ENCODE measurements at places on chromosomes 7 and 10.

GRCh38 chr7:91892821-91893340, 12.4 kb upstream of the MTERF1 start:
- no peak for DNase-seq

DNA sequence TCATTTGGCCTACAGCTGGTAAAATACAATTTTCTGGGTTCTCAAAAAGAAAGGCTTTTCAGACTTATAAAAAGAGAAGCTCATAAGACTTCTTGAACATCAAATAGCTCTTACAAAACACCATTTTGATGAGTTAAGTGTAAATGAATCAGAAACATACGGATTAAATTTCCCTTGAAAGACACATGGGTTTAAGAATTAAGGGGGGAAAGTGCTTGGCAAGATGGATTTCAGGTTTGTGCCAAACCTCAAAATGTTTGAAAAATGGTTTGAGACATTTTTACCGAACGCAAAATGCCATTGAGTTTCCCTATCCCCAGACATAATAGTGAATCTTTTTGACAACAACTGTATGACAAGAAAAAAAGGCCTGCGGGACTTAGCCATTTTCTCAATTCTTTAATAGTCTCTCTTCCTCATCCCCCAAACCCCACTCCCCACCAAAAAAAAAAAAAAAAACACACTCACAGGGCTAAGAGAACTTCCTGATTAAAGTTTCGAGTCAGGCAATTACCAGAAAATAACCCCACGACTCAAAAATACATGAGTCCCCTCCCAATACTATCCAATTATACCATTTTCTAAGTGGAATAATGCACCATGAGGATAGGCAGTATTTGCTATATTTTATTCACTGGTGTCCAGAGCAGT, 260.1 kb downstream of the TRIL start:
- no peak for DNase-seq

DNA sequence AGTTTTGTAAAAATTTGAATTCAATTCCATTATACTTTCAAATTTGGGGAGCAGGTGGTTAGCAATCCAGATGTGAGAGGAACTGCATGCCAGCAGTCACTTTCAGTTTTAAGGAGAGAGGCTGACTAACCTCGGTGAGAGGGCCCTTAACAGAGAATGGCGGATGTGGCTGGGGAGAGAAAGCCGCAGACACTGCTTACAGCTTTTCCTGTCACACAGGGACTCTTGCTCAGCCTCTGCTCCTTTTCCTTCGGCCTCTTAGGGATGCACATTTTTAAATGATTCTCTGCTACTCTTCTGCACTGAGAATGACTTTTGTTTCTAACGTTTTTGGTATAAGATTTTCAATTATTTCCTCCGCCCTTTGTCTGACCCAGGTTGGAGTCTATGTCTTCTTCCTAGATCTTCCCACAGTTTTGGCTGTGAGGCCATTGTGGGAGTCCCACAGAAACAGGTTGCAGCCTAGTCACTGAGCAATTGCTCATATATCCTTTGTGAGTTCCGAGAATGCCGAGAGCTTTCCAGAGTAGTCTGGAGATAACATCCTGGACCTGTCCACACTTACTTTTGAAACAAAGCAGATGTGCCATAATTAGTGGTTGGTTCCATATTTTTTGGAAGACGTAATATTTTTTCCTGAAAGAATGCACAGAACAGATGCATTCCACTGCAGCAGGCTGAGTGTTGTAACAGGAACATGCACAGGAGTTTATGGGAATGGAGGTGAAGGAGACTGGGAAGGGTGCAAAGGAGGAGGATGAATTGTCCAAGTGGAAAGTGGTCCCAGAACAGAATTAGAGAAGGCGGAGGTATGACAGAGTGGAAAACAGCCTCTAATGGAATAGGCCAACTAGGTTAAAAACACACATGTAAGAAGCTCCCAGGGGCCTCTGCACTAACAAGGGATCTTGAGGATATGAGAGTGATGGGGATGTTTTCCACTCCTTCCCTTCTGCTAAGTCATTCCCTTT, 168.0 kb upstream of the ZNF32 start:
- DNase-seq: peak; percentile 29

DNA sequence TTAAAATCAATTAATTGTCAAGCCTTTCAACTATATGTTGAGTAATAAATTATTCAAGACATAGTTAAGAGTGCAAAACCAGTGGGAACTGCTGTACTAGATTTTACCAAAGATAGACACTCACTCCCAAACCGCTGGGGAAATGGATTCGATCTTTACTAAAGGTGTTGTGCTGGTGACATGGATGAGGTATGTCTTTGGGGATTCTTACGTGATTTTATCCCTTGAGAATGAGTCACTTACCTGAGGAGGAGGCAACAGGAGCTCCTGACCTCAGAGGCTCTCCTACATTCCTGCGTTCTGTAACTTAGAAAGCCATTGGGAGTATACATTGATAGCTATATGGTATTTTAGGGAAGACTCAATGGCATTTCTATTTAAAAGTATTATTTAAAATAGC, 165.5 kb downstream of the PKD1L1 start:
- no peak for DNase-seq

- DNase-seq: no peak
These were observed 76.7 kb upstream of the HABP2 start for GRCh38 chr10:113476191-113476590.

DNA sequence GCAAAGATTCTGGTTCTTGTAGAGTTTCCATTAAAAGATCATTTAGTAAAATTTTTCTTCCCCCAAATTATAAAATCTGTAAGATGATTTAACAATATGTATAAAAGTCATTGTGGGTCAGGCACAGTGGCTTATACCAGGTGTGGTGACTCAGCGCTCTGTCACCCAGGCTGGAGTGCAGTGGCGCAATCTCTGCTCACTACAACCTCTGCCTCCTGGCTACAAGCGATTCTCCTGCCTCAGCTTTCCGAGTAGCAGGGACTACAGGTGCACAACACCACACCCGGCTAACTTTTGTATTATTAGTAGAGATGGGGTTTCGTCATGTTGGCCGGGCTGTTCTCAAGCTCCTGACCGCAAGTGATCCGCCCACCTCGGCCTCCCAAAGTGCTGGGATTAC, 68.0 kb downstream of the SEPTIN14 start:
- DNase-seq: no peak

GRCh38 chr10:11235771-11236170, 218.1 kb downstream of the CELF2 start:
- no peak for DNase-seq

DNA sequence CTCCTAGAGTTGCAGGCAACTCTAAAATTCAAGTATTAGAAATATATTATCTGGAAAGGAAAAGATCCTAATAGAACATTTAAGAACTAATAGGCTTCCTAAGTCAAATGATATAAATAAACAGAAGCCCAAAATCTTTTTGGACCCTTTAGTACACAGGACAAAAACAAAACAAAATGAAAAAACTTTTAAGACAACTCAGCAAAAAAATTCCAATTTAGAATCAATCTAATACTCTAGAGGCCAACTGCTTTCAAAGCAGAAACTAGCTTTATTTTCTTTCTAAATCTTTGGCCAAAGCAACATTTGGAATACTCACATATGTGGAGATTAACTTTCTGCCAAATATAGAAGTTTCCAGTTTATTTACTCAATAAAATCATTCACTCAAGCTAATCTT, 65.2 kb downstream of the CALCR start:
- no peak for DNase-seq

- no peak for DNase-seq
These were observed 18.8 kb upstream of the INPP5A start for GRCh38 chr10:132518572-132519381.

- no peak for DNase-seq
These were observed 8.4 kb downstream of the SEM1 start for GRCh38 chr7:96701258-96701657.

- DNase-seq: no peak
These were observed 63.5 kb upstream of the LRRN3 start for GRCh38 chr7:111027396-111027795.

DNA sequence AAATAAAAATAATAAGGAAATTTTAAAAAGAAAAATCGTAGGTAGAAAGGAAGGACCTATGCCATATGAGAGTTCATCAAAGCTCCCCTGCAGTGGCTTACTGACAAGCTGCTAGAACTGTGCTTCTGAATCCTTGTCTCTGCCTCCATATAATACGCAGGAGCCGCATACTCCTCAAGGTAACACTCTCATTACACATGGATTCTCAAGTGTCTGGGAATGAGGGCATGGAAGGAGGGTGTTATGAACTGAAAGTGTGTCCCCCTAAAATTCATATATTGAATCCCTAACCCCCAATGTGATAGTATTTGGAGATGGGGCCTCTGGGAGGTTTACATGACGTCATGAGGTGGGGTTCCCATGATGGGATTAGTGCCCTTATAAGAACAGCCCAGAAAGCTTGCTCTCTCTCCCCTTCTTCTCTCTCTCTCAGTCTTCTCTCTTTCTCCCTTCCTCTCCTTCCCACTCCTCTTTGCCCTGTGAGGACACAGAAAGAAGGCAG, 35.2 kb downstream of the CREB3L2 start:
- DNase-seq: no peak

DNA sequence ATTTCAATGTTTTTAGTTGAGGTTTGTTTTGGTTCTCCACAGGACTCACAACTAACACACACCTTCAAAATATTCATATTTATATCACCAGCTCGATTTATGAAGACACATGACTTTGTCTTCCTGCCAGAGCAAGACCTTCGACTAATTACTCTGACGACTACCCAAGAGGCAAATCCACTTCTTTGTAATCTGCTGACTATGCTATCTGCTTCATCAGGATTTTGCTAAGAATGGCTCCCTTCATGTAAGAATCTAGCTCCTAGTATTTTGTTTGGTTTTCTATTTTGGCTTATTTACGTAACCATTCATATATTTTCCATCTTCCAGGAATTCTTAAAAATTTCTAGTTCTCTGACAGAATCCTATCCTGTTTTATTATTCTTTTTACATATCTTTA, 93.0 kb downstream of the BRAF start:
- no peak for DNase-seq

GRCh38 chr10:126090911-126091728, 194.8 kb downstream of the FANK1 start:
- peak; percentile 59 for DNase-seq

DNA sequence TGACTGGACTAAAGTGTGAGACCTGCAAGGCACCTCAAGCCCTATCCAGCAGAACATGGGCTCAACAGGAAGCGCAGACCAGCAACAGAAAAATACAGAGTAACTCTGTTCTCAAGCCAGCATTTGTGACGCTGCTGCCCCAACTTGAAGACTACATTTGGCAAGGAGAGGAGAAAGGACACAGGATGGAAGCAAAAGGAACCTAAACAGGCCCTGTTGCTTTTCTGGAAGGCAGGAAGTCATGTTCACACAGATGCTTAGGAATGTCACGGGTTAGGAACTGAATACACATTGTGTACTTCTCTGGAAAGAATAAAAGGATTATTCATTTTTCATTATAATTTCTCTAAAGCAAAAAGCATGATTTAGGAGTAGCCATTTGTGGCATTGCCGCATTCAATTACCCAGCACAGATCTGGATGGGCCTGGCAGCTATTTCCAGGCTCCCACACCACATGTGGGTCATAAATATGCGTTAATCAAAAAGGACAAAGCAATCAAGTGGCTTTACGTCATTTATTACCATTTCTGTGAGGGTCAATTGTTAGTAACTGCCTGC, 19.8 kb upstream of the TOMM7 start:
- DNase-seq: no peak

GRCh38 chr7:79529881-79530235, 76.4 kb upstream of the MAGI2 start:
- DNase-seq: no peak

DNA sequence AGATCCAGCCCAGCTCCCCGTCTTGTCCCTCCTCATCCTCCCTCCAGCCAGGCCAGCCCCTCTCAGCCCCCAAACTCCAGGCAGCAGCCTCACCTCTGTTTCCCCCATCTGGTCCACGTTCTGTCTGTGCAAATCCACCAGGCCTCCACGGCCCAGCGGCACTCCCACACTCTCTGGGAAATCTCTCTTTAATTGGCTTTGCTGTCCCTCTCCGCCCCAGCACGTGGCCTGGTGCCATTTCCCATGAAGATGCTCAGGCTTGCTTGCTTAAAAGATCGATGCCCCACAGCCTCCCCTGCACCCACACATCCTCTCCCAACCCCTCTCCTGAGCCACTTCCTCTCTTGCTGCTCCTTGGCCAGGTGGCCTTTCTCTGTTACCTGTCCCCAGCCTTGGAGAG, 39.3 kb downstream of the PRF1 start:
- DNase-seq: no peak

DNA sequence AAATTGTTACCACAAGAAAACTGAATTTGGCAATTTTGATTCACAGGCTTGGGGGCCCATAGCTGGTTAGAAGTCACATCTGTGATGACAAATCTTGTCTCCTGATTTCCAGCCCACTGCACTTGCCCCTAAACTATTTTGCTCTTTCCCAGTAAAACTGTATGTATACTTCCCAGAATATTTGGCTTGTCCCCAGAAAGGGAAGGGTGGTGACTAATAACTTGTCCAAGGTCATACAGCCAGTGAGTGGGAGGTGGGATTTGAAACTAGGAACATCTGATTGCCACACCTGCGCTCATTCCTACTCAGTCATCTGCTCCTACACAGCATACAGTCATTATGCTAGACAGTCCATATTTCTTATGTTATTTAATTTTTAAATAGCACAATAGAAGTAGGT, 304.5 kb downstream of the SDHAF3 start:
- DNase-seq: no peak

Measured in suppressor macrophage treated with lipopolysaccharide for 1 hour (primary cell).